SIG-M5 (cell line): ENCODE measurements at places on chromosomes 12 and 14.

GRCh38 chr12:119334430-119335170 is at the start of gene CCDC60:
CCDC60 (plus strand) TSS chr12:119334729; CDS start chr12:119335177, 448 bp downstream.
- DNase-seq = no peak

- no peak for DNase-seq
Observed at GRCh38 chr12:66035288-66035966, 95.1 kb downstream of the LLPH start.

DNA sequence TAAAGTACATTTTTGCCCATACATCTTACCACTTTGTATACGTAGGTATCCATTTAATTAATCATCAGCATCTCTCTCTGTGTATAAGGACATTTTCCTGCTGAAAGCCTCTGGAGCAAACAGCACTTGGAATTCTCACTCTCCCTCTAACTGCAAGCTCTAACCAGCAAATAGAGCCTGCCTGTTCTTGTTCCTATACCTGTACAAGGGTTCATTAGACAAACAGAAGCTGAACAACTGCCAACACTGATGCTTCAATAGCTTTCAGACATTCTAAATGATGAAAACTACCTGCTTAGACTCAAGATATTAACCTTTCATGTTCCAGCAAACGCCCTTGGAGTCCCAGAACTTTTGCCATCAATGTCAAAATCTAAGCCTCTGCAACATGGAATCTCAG is 98.0 kb downstream of the KCNH5 start:
- no peak for DNase-seq

- no peak for DNase-seq
Observed at GRCh38 chr12:130633771-130634170, 82.3 kb downstream of the RIMBP2 start.

- DNase-seq = no peak
Observed at GRCh38 chr12:109999983-110000505, 814 bp downstream of the ANKRD13A start.

DNA sequence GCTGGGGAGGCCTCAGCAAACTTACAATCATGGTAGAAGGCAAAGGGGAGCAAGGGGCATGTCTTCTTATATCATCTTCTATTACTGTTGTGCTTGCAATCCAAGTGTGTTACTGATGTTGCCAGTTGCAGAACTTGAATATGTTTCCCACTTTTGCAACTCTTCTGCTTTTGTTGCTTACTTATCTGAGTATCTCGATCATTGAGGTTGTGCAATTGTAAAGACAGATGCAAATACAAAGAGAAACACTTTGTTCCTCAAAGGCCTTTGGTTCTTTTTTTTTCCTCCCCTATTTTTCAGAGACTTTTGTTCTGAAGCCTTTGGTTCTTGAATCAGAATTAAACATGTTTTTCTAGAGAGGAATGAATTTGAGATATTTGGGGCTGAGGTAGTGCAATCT is 3.7 kb upstream of the COX8C start:
- DNase-seq = peak; percentile 58

DNA sequence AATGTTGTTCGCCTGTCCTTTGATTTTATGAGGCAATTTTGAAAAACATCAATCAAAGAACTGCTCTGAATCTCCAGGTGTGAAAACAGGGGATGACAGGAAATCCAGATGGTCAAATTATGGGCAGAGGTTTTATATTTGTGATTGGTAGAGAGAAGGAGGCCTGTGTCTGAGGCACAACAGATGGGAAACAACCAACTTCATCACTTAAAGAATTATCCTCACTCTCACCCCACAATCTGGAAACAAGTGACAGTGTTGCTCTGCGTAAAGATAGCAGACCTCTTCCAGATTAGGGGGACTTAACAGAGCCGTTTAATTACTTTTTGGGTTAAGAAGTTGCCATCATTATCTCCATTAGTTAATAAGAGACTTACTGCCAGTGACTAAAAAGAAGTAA is 64.1 kb upstream of the EGLN3 start:
- no peak for DNase-seq

- no peak for DNase-seq
Observed at GRCh38 chr12:106114447-106115068, 24.2 kb downstream of the NUAK1 start.

DNA sequence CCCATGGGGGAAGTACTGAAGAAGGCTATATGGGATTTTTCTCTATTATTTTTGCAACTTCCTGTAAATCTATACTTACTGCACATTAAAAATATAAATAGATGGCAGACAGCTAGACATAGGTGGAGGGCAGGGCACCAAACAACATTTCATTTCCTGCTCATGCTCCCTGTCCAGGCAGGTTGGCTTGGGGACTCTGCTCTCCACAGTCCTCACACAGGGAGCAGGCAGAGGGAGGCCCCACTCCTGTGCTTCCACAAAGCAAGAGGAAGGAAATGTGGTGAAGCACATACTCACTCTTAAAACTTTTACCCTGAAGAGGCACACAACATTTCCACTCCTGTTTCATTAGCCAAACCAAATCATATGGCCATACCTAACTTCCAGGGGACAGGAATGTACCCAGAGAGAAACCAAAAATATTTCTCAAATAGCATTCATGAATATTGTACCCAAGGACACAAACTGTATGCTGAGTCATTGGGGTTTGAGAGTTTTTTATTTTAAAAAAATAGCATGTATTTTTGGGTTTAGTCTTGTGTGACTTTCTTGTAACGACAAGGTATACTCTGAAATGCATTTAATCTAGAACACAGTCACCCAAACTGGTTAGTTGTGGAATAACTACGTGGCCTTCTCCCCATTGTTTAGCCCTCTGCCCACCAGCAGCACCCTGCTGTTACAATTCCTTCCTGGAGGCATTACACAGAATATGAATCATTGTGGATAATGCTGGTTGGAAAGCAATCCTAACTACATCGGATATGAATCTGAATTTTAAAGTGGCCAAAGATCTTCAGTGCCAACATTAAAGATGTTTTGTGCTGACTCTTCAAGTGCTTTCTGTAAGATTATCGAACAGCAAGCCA is 40.9 kb downstream of the RTN1 start:
- DNase-seq = no peak

DNA sequence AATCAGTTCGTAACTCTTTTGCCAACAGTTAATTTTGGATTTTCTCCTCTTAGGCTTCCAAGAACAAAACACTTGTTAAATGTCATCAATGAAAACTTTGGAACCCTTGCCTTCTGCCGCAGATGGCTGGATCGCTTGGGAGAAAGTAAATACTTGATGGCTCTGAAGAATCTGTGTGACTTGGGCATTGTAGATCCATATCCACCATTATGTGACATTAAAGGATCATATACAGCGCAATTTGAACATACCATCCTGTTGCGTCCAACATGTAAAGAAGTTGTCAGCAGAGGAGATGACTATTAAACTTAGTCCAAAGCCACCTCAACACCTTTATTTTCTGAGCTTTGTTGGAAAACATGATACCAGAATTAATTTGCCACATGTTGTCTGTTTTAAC is 37.7 kb downstream of the USP44 start:
- DNase-seq = no peak

DNA sequence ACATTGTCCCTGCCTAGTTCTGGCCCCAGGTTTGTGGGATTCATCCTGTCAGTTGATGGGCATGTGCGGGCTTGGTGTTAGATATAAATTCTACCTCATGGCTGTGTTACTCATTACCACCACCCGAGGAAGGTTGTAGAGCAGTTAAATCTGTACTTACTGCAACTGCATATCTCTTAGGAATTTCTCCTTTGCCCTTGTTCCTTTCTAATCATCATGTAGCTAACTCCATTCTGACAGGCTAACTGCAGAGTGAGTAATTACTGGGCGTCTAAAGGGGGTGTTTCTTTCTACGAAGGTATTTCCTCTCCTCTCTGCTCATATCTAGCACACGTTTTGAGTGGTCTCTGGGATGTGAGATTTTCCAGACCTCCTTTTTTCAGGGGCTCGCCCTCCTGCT is 1076.7 kb downstream of the TMTC2 start:
- DNase-seq = no peak

DNA sequence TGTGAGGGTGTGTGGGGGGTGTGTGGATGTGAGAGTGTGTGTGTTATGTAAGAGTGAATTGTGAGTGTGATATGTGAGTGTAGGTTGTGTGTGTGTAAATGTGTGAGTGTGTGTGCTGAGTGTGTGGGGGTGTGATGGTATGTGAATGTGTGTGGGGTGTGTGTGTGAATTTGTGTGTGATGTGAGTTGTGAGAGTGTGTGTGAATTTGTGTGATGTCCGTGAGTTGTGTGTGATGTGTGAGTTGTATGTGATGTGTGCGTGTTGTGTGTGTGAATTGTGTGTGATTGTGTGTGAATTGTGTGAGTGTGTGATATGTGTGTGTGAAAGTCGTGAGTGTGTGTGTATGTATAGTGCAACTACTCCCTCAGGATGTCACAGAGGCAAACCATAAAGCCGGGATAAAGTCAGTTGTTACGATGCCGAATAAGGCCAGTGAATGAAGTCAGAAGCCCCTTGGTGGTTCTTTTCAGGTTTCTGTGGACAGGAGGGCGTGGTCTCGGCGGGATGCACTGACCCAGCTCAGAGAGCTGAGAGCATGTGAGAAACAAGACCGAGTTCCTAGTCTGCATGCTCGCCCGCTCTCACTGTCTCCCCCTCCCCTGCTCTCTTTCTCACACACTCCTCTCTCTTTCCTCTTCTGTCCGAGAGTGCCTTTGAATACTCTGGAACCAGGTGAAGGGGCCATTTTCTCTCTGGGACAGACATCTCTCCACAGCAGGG is 71.8 kb upstream of the MAX start:
- no peak for DNase-seq

GRCh38 chr12:11228296-11228879 is 41.1 kb downstream of the PRB3 start:
- DNase-seq = no peak

DNA sequence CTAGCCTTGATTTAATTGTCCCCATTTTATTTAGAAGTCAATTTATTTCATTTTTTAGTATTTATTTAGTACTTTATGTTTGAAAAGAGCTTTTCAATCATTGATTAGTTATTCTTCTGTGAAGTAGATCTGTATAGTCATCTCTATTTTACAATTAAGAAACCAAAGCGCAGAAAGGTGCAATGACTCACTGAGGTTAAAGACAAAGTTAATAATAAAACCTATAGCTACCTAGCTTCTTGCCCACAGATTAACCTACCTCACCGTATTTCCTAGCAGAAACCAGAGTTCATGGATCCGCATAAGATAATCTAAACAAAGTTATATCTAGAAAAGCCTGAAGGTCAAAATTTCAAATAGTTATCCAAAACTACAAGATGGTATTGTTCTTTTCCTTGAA is 176.4 kb downstream of the GRIN2B start:
- no peak for DNase-seq

DNA sequence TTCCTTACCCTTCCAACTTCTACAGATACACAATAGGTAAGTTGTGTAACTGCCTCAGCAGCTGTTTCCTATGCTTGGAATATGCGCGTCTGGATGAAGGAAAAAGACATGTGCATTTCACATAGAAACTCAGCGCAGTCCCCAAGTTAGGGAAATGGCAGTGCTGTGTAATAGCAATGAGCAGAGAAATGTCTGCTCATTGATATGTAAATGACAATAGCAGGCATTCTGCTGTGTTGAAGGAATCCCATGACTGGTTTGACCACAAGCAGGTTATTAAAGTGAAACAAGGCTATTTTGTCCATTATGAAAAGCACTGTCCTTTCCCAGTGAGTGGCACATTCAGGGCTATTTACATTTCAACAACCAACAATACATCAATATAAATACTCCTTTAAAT is 106.6 kb downstream of the BTG1 start:
- DNase-seq = no peak
